Left lung (tissue), 14 donors: ENCODE measurements at places on chromosomes 4 and X. TPM values are rescaled to one million over a fixed set of nuclear protein-coding genes. Genes with fewer than 3 reads are reported as not detected.

SULT1B1 gene
- 6.7 TPM for total RNA-seq

DNA sequence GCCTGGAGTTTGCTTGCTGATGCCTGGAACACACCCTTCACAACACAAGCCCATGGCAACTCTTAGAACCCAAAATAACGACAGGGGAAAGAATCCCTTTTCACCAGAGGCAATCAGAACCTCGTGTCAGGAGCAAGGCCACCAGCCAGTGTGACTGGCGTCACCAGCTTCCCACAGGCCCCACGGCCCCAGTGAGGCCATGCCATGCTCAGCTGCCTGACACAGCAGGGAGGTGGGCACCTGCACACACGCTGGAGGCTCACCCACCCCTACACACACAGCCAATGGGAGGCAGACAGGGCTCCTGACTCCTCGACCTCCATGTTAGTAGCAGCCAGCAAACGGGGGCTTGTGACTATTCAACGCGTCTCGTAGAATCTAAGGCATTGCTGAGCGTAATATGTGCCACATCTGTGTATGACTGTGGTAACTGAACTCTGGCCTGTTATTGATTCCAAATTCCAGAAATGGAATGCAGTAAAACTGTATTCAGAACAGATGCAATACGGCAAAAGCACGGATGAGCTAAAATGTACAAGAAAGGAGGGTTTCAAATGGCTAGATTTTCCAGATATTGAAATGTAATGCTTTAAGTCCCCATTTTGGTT is 28.5 kb downstream of the RNF212 start:
- DNase-seq, result no peak

S100P gene
- total RNA-seq, result 5.9 TPM

CFP gene
- total RNA-seq, result 25.4 TPM

PTTG2 gene
- total RNA-seq, result not detected

DNA sequence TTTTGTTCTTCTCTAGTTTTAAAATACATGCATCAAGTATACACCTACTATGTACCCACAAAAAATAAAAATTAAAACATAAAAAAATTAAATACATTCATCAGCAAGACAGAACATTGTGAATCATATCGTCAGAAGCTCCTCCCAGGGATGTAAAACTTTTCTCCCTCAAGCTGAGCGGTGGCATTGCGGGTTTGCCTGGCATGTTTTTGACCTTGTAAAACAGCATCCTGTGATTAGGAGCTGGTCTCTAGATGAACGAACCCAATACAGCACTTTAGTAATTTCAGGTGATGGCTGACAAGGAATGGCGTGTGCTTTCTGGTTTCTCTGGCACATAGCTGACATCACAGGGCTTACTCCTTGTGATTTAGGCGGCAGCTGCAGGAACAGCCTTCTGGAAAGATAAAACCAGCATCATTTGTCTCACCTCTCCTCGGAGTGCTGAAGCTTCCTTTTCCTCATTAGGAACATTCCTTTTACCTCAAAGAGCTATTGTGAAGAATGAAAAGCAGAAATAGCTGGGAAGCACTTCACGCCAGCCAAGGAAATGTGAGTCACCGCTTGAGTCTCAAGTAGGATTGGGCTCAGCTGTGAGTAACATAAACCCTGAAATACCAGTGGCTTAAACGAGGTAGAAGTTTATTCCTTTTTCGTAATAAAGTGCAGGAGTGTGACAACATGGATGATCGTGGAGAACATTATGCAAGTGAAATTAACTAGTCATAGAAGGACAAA is 44.3 kb downstream of the NYX start:
- DNase-seq, result peak; percentile 41

CHRDL1 gene
- total RNA-seq, result 31.2 TPM

SPANXN1 gene
- not detected for total RNA-seq

TLR10 gene
- total RNA-seq, result 3.0 TPM

DNA sequence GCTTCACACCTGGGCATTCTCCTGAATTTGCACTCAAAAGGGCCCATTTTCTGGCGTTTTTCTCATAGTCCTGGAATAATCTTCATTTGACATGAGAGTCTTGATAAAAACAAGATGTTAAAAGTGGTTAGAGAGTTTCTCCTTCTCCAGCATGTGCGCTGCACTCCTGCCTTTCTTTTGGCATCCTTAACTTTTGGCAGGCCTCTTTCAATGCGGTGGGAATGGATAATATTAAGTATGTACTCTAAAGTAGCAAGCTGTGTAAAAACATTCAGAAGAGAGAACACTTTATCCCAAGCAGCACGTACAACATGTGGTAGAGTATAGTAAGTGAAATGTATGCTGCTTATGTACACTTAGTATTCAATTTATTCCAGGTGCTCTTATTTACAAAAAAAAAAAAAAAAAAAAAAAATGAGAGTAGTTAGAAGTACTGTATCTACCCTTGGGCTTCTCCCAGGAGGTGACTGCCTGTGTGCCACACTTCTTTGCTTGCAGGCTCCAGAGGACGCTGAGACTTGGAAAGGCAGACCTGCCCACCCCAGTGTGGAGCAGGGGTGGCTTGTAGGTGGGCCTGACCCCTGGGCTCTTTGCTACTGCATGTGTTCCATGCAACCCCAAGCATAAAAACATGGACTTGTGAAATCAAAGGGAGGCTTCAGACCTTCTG is 3.9 kb downstream of the FGF2 start:
- no peak for DNase-seq
